ENCODE measurements at places on chromosomes 1 and 21. TPM values are rescaled to one million over a fixed set of nuclear protein-coding genes. Genes with fewer than 3 reads are reported as not detected.

MR1 gene
- polyA plus RNA-seq = 24.0 TPM

OR2L13 gene
- polyA plus RNA-seq = not detected

TMPRSS2 gene
- not detected for polyA plus RNA-seq

RLF gene
- 7.5 TPM for polyA plus RNA-seq

GBP7 gene
- not detected for polyA plus RNA-seq

ZNF697 gene
- polyA plus RNA-seq = 3.3 TPM

SYT11 gene
- 0.13 TPM for polyA plus RNA-seq

SEC16B gene
- polyA plus RNA-seq = 1.3 TPM

TMEM82 gene
- polyA plus RNA-seq = not detected

HES2 gene
- 33.9 TPM for polyA plus RNA-seq

GCLM gene
- 44.1 TPM for polyA plus RNA-seq

CIART gene
- 14.5 TPM for polyA plus RNA-seq

ABCD3 gene
- polyA plus RNA-seq = 34.9 TPM

C4BPA gene
- polyA plus RNA-seq = not detected

SLC45A1 gene
- 0.09 TPM for polyA plus RNA-seq

MAPKAPK2 gene
- polyA plus RNA-seq = 41.5 TPM

KRTAP19-1 gene
- polyA plus RNA-seq = 0.44 TPM

HOOK1 gene
- polyA plus RNA-seq = 11.8 TPM

GTF2B gene
- 42.1 TPM for polyA plus RNA-seq

TFB2M gene
- 28.6 TPM for polyA plus RNA-seq

CRP gene
- polyA plus RNA-seq = not detected

CHI3L1 gene
- 0.11 TPM for polyA plus RNA-seq

SPRR4 gene
- polyA plus RNA-seq = 1.9 TPM

CD1E gene
- not detected for polyA plus RNA-seq

GABPA gene
- polyA plus RNA-seq = 8.4 TPM

DFFA gene
- polyA plus RNA-seq = 53.1 TPM

HPDL gene
- 0.14 TPM for polyA plus RNA-seq

TMEM53 gene
- 11.4 TPM for polyA plus RNA-seq

MROH9 gene
- 0.04 TPM for polyA plus RNA-seq

SERPINC1 gene
- 0.18 TPM for polyA plus RNA-seq

KCNK1 gene
- polyA plus RNA-seq = 14.0 TPM

FNBP1L gene
- 13.0 TPM for polyA plus RNA-seq

All from keratinocyte (primary cell).